ENCODE measurements at places on chromosomes 13 and 19.

DNA sequence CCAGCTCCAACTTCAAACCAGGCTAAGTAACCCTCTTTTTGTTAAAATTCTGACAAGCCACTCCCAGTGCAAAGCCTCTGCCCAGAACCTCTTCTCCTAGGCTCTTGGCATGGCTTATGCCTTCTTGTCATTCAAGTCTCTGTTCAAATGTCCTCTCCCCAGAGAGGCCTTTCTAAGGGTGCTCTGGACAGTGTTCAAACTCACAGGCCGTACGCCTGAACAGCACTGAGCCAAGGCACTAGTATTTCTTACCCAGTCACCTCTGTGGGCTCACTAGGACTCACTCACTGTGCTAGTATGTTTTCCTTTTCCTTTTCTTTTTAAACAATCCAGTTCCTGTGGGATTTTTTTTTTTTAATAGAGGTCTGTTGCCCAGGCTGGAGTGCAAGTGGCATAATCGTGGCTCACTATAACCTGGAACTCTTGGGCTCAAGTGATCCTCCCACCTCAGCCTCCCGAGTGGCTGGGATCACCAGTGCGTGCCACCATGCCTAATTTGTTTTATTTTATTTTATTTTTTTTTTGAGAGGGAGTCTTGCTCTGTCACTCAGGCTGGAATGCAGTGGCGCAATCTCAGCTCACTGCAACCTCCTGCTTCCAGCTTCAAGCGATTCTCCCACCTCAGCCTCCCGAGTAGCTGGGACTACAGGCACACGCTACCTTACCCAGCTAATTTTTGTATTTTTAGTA, 2.3 kb upstream of the ASF1B start:
- no peak for DNase-seq

DNA sequence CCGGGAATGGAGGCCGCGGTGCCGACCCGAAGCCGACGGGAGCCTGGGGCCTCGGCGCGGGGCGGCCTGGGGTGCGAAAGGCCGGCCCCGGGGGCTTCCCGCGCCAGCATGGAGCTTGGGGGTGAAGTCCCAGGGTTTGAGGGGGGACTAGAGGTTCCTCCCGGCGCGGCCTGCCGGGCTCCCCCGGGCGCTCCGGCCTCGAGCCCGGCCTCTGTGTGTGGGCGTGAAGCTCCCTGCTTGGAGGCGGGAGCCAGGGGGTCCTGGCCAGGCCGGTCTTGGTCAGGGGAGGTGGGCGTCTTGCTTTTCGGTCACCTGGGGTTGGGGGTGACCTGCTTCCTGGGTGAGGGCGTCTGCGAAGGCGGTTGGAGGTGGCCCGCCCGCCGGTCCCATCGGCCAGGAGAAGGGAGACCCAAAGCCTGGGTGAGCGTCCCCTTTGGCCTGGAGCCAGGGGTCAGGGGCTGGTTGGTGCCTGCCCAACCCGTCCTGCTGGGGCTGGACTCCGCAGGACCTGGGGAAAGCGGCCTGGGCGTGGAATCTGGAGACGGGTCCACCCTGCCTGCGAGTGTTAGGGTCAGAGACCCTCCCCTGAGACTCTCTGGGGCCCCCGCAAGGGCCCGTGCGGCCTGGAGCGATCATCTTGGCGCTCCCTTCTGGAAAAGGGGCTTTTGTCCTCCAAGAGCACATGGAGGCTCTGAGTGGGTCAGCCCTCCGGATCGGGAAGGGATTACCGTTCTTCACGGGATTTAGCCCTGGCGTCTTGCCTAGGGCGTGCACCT, 535 bp downstream of the BSG start:
- DNase-seq = no peak

- DNase-seq = no peak
Measured at GRCh38 chr19:10289836-10290356, at the start of gene ICAM5. Gene ICAM5 (plus strand): TSS chr19:10289952. CDS start chr19:10290044, 92 bp downstream.

DNA sequence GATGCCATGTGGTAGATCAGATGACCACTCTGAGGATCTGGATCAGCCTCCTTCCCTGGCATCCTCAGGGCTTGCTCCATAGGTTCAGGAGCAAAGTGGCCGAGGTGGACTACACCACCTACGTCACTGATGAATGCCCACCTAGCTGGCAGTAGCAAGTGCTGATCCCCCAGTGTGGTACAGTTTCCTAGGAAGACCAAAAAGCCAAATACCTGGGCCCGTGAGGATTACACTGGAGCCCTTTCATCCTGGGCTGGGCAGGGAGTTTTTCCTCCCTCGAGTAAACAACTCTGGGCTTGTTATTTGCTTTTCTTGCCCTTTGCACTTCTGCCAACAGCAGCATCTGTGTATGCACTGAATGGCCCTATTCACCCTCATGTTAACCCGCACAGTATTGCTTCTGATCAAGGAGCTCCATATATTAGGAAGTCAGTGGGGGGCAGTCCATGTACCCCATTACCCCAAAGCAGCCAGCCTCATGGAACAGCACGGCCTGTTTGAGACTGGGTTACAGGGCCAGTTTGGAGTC, 3.3 kb upstream of the MYADM start:
- no peak for DNase-seq

DNA sequence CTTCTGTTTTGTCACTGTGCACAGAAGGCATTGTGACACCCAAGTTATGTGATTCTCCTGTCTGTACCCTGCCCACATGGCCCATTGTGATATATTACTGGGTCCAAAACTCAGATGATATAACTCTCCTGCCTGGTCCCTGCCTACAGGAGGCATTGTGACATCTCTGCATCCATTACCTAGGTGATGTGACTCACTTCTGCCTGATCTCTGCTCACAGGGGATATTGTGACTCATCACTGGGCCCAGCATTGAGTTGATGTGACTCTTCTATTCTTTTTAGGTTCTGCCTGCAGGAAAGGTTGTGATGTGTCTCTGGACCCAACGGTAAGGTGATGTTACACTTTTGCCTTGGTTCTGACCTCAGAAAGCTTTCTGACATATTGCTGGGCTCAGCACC, 67.9 kb upstream of the ZNF724 start:
- DNase-seq = no peak

GRCh38 chr19:47729468-47729798, 15.9 kb upstream of the NOP53 start:
- no peak for DNase-seq

DNA sequence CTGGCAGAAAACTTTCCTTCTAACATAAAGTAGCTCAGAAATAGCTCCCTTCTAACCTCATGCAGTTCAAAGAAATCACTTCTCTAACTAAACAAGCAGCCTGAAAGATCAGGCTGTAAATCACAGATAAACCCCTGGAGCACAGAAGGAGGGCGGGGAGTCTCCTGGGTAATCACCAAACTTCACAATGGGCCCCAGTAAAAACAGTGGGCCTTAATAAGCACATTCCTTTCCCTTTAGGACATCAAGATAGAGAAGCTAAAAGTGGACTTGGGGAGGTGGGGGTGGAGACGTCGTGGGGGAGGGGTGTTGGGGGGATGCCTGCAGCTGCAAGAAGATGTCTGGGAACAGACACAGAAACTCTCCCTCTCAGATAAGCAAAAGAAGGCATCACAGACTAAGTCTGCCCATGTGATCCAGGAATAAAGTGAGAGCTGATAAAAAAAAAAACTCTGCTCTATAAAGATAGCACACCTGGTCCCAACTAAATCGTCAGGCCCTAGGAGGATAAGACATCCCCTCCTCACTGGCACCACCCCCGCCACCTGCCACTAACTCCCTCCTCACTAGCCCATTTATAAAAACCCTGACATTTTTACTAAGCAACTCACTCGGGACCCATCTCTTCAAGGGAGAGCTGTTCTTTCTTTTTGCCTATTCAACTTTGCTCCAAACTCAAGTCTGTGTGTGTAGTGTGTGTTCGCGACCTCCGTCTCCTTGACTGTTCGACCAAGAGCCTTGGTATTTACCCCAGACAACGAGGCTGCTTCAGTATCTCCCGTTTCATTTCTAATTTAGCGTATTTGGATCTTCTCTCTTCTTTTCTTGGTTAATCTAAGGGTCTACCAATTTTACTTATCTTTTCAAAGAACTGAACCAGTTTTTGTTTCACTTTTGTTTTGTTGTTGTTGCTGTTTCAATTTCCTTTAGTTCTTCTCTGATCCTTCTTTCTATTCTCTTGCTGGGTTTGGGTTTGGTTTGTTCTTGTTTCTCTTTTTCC, 31.7 kb downstream of the DNAJC15 start:
- peak; percentile 82 for DNase-seq

DNA sequence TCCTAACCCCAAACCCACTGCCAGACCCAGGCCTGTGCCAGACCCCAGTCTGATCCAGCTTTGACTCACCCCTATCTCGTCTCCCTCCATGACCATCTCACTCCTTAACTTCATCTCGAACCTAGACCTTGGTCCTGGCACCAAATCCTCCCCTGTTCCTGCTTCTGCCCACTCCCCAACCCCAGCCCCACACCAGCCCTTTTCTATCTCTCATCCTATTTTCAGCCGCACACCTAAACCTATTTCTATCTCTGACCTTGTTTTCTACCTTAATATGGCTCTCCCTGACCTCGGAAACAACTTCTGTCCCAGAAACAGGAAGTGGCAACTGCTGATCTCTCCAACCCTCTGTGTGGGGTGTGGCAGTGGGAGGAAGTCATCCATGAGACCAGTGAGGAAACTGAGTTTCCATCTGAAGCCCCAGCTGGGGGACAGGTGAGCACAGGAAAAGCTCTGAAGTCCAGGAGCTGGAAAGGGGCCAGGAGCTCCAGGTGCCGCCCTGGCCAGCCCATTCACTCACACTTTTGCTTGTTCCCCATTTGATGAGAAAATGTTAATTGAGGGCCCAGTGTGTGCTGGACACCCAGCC, 13.7 kb downstream of the PTH2 start:
- no peak for DNase-seq

- DNase-seq = peak; percentile 43
Measured at GRCh38 chr13:72864142-72865011, 82.4 kb downstream of the PIBF1 start.

DNA sequence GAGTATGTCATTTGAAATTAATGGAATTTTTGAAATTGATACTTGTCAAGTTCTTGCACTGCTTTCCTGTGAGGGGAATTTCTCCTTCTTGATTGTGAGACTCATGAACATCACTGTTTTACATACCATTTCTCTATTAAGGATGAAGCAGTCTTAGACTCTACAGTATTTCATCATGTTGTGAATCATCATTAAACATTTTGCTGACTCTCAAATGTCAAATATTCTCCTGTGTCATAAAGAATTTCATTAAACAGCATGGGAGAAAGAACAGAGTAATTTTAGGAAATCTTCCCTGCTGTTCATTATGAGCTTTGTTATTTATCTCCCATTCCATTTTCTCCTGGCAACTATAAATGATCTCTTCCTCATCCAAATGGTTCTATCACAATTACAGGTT, 729.0 kb downstream of the PCDH9 start:
- peak; percentile 50 for DNase-seq

- DNase-seq = no peak
Measured at GRCh38 chr13:73717632-73718031, 416.6 kb downstream of the KLF12 start.

GRCh38 chr13:90902255-90902654, 445.2 kb upstream of the MIR17HG start:
- no peak for DNase-seq
